Breast epithelium (tissue), 4 donors: ENCODE measurements at places on chromosomes 1 and 21. TPM values are rescaled to one million over a fixed set of nuclear protein-coding genes. Genes with fewer than 3 reads are reported as not detected.

ATP6V1G3 gene
- not detected for total RNA-seq

- DNase-seq: no peak
These were observed 114.3 kb downstream of the GDAP2 start for GRCh38 chr1:117814856-117815797.

DNA sequence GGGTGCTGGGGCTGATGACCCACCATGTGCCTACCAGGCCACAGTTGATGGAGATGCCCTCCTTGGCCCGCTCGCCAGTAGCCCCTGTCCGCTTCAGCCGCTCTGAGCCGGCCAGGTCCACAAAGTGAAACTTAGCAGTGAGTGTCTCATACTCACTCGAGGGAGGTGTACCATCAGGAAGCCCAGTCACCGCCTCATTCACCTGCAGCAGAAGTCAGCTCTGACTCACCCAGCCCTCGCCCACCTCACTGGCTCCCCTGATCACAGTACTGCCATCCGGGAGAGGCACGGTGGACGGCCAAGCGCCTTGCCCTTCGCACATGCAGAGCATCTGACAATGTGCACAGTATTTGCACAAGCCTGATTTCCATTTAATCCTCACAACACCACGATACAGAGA lies 18.8 kb downstream of the KIF21B start:
- no peak for DNase-seq

GRCh38 chr1:193456811-193457280 lies 270.4 kb upstream of the B3GALT2 start:
- DNase-seq: no peak

GRCh38 chr21:33643658-33644311 lies 1.5 kb downstream of the ITSN1 start:
- DNase-seq: no peak

GRCh38 chr1:233843525-233844204 lies 60.8 kb upstream of the SLC35F3 start:
- DNase-seq: no peak

PADI4 gene
- 1.3 TPM for total RNA-seq

DNA sequence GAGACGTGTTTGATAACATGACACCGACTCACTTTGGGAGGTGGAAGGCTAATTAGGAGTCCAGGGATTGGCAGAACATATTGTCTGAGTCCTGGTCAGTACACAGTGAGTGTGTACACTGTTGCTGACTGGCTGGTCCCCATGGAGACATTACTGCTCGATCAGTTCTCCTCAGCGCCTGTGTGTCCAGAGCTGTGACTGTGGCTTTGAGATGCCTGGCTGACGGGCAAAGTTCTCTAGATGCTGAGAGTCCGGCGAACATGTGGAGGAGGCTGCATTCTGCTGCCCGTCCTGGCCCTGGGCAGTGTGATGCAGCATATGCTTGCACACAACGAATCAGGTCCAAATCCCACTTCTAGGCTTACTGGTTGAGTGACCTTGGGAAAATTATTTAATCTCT lies 280.1 kb upstream of the ST6GALNAC5 start:
- no peak for DNase-seq

GRCh38 chr1:195345149-195345548 lies 1263.1 kb downstream of the KCNT2 start:
- no peak for DNase-seq

GRCh38 chr1:158969855-158970254 lies 38.5 kb downstream of the PYHIN1 start:
- no peak for DNase-seq

- no peak for DNase-seq
These were observed 89.1 kb upstream of the IVNS1ABP start for GRCh38 chr1:185406006-185406690.

GRCh38 chr1:223245411-223245810 lies 102.4 kb upstream of the TLR5 start:
- DNase-seq: no peak

DNA sequence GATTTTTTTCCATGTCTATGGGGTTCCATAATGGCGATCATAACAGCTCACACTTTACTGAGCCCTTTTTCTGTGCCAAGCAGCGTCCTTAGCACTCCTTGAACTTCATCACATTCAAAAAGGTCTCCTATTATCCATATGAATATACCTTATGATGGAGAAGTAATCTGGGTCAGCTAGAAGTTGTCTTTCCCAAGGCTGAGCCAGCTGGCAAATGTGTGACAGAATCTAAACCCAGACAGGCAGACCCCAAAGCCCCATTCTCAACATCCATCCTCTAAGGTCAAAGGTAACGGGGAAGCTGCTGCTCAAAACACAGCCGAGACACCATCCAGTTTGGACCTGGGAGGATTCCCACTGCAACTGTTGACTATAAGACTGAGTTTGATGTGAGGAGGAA lies 249.6 kb downstream of the PRDM2 start:
- DNase-seq: no peak

GRCh38 chr1:203534526-203534925 lies 40.6 kb downstream of the OPTC start:
- DNase-seq: peak; percentile 61

DNA sequence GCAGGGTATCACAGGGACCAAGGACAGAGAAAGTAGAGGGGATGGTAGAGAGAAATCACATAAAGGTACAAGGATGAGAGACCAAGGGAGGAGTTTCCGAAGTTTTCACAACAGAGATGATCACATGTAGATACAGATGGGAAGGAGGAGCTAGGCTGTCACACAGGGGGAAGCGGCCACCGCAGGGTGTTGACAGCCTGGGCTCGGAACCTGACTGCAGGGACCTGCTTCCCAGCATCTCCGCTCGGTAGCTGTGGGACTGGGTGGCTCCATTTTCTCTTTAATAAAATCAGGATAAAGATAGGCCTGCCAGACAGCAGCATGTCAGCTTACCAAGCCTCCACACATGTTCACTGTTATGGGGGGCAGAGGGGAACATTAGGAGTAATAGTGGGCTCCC lies 32.3 kb downstream of the CDCA8 start:
- DNase-seq: no peak

KCNA3 gene
- total RNA-seq: 0.96 TPM

NHLH1 gene
- total RNA-seq: 0.15 TPM

CSF3R gene
- 17.3 TPM for total RNA-seq

GRCh38 chr1:108512239-108513043 lies 47.5 kb upstream of the EEIG2 start:
- DNase-seq: no peak

CNR2 gene
- total RNA-seq: not detected

GPR52 gene
- 2.3 TPM for total RNA-seq

ELAPOR1 gene
- 202 TPM for total RNA-seq

DNA sequence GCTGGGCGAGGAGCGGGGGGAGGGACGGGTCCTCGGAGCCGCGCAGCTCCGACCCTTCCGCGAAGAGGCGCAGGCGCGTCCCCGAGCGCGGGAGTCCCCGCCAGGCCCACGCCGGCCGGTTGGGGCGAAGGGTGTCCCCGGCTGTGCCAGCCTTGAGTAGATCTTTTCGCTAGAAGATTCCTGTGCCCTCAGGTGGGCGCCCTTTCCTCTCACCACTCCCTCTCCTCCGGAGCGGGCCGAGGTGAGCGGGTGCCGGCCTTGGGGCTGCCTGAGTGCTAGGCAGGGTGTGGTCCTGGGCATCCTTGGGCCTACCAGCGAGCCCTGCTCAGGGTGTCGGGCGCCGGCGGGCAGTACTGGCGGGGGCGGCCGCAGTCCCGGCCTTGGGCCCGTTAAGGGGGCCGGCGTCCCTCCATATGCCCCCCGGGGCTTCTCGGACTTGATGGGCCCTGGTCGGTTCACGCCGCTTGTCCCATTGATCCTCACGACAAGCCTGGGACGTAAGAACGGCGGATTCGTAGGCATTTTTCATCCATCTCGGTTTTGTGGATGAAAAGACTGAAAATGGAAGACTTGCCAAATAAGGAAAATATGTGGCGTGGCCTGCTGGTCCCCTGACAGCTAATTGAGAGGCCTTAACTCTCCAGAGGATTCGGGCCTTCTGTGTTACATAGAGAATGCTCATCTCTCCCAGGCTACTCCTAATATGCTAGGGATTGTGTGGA lies 712 bp downstream of the DEGS1 start:
- DNase-seq: peak; percentile 34

- no peak for DNase-seq
These were observed 269.7 kb downstream of the LMO4 start for GRCh38 chr1:87598429-87598828.

- DNase-seq: no peak
These were observed 13.0 kb upstream of the GUCA2A start for GRCh38 chr1:42177541-42177981.

DNA sequence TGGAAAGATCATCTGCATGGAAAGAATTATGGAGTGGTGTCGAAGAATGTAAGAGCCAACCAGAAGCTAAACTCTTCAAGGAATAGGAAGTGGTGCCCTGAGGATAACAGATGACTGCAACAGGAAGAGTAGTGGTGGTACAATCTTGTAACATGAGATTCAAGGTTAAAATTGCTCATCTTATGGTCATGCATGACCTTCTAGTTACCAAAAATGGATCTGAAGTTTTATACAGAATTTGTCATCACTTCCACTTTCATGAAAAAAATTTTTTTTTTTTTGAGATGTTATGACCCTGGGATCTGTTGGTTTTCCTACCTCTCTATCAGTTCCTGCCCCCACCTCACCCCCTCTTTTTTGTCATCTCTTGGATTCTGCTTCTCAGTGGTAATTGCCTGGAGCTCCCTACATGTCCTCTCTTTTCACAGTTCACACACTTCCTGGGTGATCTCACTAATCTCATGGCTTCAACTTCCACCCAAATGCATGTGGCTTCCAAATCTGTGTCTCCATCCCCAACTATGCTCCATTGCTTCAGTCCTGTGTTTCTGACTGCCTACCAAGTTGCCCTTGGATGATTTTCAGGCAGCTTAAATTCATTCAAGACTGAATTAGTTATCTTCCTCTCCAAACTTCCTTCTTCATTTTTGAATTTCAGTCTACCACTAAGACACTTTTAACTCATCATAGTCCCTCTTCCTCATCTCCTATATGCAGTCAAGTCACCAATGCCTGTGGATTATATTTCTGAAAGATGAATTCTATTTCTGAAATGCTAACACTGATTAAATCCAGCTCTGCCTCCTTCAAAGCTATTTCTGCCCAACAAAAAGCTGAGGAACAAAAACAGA lies 48.4 kb downstream of the SLAMF6 start:
- DNase-seq: no peak

DNA sequence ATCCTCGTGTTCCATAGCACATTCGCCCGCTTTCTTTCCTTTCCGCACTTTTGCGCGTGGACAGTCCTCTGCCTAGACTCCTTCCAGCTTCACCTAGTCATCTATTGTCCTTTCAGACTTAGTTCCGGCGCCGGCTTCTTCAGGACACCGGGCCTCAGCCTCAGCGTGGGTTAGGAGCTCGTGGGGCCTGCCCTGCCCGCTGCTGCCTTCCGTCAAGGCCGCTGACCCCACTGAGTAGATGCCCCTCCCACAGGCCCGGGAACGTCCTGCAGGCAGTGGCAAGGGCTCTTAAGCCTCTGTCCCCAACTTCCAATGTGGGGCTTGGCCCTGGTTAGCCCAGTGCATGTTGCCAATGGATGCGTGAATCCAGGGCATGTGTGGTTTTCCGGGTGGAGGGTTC lies 11.4 kb downstream of the DMRTB1 start:
- no peak for DNase-seq

GRCh38 chr21:42472521-42472920 lies 23.5 kb downstream of the RSPH1 start:
- no peak for DNase-seq

TMCO4 gene
- total RNA-seq: 44.2 TPM

GRCh38 chr1:211196880-211197279 lies 62.3 kb upstream of the RCOR3 start:
- no peak for DNase-seq

GRCh38 chr1:243903041-243903440 lies 53.0 kb upstream of the AKT3 start:
- no peak for DNase-seq

DNA sequence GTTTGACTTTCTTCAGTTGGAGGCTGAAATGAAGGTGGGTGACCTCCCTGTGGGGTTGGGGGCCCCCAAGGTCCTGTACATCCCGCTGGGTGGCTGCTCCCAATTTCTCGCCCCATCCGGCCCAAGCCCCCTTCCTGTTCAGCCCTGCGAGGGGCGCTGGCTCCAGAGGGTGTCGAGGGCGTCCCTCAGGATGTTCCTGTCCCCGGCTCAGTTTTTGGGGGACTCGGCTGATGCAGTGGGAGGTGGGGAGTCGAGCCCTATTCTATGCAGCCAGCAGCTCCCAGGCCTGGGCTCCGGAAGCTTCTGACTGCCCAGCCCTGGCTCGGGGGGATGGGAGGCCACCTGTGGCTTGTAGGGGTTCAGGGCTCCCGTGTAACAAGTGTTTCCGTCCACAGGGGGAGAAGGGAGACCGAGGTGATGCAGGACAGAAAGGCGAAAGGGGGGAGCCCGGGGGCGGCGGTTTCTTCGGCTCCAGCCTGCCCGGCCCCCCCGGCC lies 38.2 kb downstream of the SLC19A1 start:
- no peak for DNase-seq

- DNase-seq: peak; percentile 44
These were observed 2.8 kb upstream of the C1orf162 start for GRCh38 chr1:111471012-111471411.

- no peak for DNase-seq
These were observed 38.2 kb downstream of the ALG14 start for GRCh38 chr1:95034506-95034905.

DNA sequence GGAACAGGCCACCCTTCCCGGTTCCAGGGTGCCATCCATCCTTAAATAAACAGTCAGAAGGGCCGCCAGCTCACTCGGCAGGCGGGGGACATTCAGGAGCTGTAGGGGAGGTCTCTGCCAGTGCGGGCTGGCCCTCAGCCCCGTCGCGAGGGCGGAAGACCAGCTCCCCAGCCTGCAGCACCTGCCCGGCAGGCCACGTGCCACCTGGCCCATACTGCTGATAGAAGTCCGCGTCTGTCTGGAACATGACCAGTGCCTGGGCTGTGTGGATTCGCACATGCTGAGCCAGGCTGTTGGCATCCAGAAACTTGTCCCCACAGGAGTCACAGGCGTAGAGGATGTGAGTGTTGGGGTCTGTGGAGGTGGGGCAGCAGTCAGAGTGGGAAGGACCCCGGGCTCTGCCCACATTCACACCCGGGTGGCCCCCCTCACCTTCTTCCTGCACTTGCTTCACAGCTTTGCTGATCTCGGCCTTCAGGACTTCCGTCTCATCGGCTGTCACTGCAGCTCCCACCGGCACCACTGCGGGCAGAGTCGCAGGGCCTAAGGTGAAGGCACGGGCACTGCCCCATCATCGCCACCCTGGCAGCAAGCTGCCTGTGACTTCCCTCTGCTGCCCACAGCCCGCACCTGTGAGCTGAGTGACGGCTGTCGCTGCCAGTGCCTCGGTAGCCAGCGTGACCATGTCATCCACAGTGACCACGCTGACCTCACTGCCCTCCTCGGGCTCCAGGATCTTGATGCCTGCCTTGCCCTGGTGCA lies 33.8 kb downstream of the ZBTB17 start:
- no peak for DNase-seq

GRCh38 chr1:151508833-151509232 lies 2.4 kb upstream of the CGN start:
- peak; percentile 72 for DNase-seq
